ENCODE measurements at places on chromosomes 2 and 18. TPM values are rescaled to one million over a fixed set of nuclear protein-coding genes. Genes with fewer than 3 reads are reported as not detected.

The NAT8 gene
- total RNA-seq = not detected

The TMEM200C gene
- total RNA-seq = 2.5 TPM

The PROKR1 gene
- 0.13 TPM for total RNA-seq

The PKP4 gene
- 9.3 TPM for total RNA-seq

The GKN1 gene
- total RNA-seq = not detected

The ANO7 gene
- 1.4 TPM for total RNA-seq

The CFC1 gene
- not detected for total RNA-seq

The SULT1C2 gene
- not detected for total RNA-seq

The GRP gene
- total RNA-seq = not detected

The ANKRD30BL gene
- not detected for total RNA-seq

The FNDC4 gene
- 10.4 TPM for total RNA-seq

The MARCHF4 gene
- 1.0 TPM for total RNA-seq

The MFSD2B gene
- 0.13 TPM for total RNA-seq

The PLCL1 gene
- 0.88 TPM for total RNA-seq

The ZAP70 gene
- total RNA-seq = not detected

The PARD3B gene
- total RNA-seq = 1.4 TPM

The EVA1A gene
- 50.7 TPM for total RNA-seq

The SERPINB11 gene
- total RNA-seq = not detected

The FTCDNL1 gene
- not detected for total RNA-seq

The SCN9A gene
- 1.0 TPM for total RNA-seq

The TNFRSF11A gene
- total RNA-seq = under 0.01 TPM

The ACOXL gene
- not detected for total RNA-seq

The PCARE gene
- not detected for total RNA-seq

The UGT1A5 gene
- not detected for total RNA-seq

The SLC5A6 gene
- total RNA-seq = 26.0 TPM

The RGPD3 gene
- under 0.01 TPM for total RNA-seq

The C2orf66 gene
- not detected for total RNA-seq

The SLC40A1 gene
- total RNA-seq = 2.3 TPM
